Hematopoietic multipotent progenitor cell treated with erythropoietin and hydrocortisone succinate and interleukin-3 and kit ligand, for 4 days (in vitro differentiated cells): ENCODE measurements at places on chromosomes 3 and 15.

GRCh38 chr3:65402597-65402996 is 636.1 kb downstream of the MAGI1 start:
- no peak for DNase-seq

GRCh38 chr3:29212789-29213433 is 68.0 kb upstream of the RBMS3 start:
- DNase-seq: no peak

DNA sequence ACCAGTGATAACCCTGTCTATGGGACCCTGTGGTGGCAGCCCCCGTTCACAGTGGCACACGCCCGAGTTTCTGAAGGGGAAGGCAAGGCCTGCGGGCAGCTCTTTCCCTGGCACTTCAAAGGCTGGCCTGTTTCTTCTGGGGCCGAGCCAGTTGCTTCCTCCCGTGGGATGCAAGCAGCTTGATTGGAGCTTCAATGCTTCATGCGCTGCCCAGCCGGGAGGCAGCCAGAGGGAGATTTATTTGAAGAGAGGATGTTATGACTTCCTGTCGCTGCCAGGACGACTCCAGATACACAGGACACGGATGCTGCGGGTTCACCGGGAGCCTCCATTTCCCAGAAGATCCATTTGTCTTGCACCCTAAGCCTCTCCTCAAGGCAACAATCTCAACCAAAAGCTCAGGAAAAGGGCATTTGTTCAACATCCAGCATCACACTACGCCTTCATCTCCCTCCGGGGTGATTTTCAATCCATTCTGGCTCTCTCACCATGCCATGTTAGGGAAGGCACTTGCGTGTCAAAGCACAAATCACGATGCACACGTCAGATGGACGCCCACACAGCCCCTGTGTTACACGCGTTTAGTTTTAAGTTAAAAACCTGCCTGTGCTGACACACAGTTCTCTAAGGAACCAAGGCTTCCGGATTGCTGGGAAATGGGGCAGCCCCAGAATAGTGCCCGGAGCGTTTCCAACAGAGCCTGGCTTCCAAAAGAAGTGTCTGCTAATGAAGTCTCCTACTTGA is 330.2 kb downstream of the OCA2 start:
- DNase-seq: no peak

DNA sequence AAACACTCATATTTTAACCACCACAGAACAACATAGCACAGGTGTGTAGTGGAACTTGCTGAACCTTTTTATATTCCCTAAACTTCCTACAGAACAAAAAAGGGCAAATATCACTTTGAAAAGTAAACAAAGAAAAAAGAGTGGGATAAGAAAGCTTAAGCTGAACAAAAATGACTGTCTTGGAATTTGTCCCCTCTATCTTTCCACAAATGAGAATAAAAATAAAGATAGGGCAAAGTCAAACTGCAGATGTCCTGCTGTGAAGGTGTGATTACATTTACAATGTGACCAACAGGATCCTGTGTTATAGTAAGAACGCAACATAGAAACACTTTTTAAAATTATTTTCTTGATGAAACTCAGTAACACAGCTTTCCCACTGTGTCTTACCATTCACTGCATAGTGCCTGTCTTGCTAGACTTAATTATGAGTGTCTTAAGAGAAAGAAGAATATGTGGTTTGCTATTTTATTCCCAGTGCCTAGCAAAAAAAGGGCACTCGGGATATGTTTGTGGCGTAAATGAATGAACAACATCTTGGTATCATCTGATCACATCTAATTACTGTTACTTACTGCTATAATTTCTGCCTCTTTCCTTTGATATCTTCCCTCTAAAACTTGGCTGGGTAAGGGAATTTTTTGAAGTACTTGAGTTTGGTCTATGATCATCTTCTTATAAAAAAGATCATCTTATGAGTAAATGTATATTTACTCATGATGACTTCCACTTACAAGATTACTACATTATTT is 67.5 kb downstream of the DENND4A start:
- DNase-seq: no peak

GRCh38 chr15:31486906-31487695 is 160.5 kb downstream of the KLF13 start:
- DNase-seq: no peak

DNA sequence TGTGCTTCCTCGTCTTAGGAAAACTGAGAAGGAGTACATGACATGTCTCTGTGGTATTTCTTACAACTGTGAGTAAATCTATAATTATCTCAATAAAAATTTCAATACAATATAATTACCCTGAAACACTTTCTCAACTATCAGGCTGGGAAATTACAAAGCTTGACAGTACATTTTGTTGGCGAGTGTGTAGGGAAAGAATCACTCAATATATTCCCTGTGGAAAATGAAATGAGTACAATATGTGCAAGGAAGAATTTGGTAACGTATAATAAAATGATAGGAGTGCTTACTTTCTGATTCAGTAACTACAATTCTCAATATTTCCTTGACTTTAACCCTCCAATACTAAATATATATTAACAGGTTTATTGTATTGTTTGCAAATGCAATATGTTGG is 818.2 kb upstream of the CADM2 start:
- no peak for DNase-seq

DNA sequence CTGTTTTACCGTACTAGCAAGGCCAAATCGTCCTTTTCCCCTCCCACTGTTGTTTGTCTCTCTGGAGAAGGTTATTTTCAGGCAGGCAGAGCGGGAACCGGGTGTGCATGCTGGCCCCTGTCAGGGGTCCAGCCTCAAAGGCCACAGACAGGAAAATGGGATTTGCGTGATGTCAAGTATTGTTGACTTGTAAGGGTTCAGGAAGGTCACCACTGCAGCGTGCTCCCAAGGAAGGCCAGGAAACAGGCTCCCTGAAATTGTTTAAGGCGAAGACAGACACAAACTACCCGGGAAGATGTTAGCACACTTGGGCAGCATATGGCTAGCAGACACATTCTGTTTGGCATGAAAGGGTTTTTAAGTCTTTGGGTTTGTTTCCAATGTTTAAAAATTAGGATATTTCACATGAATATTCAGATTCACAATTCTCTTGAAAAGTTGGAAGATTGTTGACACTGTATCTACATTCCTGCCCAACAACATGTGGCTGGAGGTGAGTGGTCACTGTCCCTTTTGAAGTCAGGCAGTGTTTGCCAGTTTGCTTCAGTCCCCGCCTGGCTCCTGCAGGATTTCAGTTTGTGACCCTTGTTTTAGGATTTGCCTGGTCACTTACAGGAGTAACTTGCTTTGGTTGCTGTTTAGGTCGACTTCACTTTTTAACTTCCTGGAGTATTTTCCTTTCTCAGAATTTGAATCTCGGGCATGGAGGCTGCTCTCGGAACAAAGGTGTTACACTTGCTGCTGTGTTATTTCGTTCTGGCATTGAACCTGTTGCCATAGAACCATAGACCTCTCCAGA is 90.4 kb downstream of the BDH1 start:
- no peak for DNase-seq

GRCh38 chr3:171835613-171836012 is 7.5 kb upstream of the TMEM212 start:
- DNase-seq: no peak

DNA sequence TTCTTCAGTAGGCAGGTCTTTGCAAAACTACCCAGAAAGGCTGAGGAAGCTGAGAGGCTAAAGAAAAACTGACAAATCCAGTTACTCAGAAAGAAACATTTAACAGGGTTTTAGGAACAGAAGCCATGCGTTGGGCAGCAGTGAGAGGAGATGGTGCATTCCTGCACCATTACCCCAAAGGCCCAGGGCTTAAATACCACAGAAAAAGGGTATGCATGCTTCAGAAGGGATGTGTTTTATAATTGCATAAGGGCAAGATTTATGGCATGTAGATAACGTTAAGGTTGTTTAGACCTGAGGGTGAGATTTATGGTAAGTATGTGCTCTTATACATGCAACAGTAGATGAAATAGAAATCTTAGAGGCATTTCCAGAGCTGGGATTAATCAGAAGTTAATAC is 10.0 kb downstream of the C3orf52 start:
- no peak for DNase-seq

DNA sequence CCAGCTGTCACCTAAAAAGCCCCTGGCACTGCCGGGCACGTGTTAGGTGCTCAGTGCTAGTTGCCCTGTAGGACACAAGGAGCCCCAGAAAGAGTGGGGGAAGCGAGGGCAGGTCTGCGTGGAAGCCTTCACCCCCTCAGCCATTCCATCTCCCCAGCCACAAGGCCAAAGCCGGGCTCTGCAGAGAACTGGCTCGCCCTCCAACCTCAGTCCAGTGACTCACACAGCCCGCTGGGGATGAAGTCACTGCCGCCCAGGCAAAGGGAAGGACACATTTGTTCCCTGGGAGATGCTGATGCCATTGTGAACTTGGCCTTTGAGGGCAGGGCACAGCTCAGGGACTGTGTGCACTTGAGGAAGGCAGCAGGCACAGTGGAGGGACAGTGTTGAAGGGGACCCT is 48.1 kb downstream of the IQSEC1 start:
- no peak for DNase-seq

DNA sequence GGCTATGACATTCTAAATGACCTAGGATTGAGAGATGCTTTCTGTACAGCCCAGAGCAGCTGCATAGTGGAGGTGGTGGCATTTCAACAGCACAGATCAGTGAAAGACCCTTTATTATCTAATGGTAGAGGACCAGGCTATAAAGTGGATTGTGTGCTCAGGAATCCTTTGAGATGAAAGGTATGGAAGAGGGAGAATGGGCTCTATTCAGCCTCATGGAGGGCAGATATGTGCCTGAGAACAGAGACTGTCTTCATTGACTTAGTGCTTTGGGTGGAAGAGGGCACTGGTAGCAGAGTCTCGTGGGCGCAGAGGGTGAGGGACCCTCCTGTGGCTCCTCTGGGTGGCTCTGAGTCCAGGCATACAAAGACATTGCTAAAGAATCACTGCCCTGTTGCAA is 130.0 kb upstream of the SLC24A5 start:
- DNase-seq: no peak

DNA sequence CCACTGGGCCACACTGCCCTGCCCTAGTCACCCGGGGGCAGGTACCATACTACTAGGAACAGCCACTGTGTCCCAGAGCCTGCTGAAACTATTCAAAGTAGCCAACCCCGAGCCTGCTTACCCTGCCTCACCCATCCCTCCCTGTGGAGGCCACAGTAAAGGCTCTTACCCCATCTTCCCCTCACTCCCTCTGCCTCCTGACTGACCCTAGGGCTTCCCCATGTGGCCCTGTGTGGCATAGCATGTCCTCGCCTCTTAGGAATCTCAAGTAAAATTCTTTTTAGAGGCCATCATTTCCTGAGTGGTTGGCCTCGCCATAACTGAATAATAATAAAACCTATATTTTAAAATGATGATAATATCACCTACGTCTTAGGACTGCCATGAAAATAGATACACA is 112.2 kb upstream of the SLC6A11 start:
- peak; percentile 53 for DNase-seq

GRCh38 chr3:66035763-66036477 is 2.8 kb downstream of the MAGI1 start:
- no peak for DNase-seq

- DNase-seq: peak; percentile 55
Observed at GRCh38 chr3:194137008-194137505, 1.1 kb downstream of the HES1 start.
